NCI-H226 (cell line): ENCODE measurements at places on chromosomes 5 and 9.
A peak's percentile ranks its signal among the peaks of the same experiment; 100 is the strongest.

DNA sequence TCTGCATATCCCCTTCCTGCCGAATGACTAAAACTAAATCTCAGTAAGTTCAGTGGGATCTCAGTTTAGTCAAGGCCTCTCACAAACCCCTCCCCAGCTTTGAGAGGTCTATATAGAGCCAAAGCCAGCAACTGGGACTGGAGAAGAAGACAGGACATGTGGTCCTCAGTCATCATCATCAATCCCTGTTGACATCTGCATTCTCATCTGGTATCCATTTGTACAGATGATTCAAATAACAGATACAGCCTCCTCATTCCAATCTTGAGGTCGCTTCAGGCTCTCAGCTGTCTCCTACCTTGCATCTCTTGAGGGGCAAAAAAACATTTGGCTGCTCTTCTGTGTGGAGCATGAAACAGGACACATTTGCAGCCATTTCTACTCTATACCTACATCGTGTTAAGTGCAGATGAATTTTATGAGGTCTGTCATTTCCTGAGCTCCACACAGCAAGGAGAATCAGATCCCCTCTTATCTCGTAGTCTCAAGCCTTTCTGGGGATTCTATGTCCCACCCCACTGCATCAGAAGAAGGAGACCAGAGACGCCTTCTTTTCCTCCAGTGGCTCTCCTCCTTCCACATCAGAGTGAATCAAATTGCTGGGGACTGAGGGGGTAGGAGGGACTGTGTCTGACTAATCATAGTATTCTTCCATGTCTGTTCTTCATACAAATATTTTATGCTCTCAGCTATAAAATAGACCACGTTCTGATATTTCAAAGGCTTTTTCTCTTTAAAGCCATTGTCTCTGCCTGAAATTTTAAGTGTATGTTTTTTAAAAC is 4.7 kb upstream of the RECK start:
- no peak for DNase-seq

- DNase-seq, result no peak
Measured at GRCh38 chr5:168599826-168600225, 20.7 kb upstream of the PANK3 start.

GRCh38 chr5:81161012-81161601 is 72.0 kb upstream of the CKMT2 start:
- no peak for DNase-seq

GRCh38 chr9:95171001-95171400 is 146.5 kb downstream of the FANCC start:
- no peak for DNase-seq

GRCh38 chr5:171454549-171454948 is 35.1 kb downstream of the FGF18 start:
- no peak for DNase-seq

DNA sequence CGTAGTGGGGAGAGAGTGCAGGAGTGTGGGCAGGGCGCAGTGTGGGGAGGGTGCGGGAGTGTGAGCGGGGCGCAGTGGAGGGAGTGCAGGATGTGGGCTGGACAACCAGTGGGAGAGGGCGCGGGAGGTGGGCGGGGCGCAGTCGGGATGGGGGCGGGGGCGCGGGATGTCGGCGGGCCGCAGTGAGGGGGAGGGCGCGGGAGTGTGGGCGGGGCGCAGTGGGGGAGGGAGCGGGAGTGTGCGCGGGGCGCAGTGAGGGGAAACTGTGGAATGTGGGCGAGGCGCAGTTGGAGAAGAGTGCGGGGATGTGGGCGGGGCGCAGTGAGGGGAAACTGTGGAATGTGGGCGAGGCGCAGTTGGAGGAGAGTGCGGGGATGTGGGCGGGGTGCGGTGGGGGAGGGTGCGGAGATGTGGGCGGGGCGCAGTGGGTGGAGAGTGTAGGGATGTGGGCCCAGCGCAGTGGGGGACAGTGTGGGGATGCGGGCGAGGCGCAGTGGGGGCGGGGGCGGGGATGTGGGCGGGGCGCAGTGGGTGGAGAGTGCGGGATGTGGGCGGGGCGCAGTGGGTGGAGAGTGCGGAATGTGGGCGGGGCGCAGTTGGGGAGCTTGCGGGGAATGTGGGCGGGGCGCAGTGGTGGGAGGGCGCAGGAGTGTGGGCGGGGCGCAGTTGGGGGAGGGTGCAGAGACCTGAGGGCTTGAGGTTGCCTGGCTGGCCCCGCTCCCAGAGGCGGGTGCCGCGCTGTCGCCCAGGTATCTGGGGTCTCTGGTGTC is at the start of gene NXNL2:
Gene NXNL2, plus strand, starts transcription at position 723 of the 770 bp plus-strand sequence. CDS start 257 bp downstream, outside the sequence.
- peak; percentile 83 for DNase-seq

GRCh38 chr5:154461531-154461930 is 15.7 kb downstream of the SAP30L start:
- no peak for DNase-seq

GRCh38 chr9:37036776-37037502 is 2.9 kb upstream of the PAX5 start:
- DNase-seq, result no peak

DNA sequence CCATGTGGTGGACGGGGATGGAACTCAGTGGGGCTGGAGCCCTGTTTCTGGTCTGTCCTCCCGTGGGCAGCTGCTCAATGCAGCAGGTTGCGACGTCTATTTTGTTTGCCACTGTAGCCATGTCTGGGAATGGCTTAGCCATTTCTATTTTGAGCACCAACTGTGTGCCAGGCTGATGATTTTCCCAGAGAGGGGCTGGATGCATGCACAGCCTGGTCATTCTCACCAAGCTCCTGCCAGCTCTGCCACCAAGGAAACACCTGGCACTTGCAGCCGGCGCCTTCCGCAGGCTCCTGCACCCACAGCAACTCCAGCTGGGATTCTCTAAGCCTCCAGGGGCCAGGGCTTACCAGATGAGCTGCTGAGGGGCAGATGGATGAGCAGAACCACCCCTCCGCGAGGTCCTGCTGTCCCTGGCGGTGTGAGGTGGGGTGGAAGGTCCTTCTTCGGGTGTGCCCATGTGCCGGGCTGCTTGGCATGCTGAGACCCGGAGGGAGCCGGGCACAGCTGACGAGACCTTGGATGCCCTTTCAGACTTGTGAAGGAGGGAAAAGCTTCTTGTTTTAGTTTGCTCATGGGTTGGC is 151.2 kb downstream of the RXRA start:
- DNase-seq, result no peak

- no peak for DNase-seq
Measured at GRCh38 chr9:136021872-136022681, 60.9 kb upstream of the UBAC1 start.

- DNase-seq, result peak; percentile 95
Measured at GRCh38 chr5:93273176-93273575, 307.8 kb downstream of the NR2F1-AS1 start.

DNA sequence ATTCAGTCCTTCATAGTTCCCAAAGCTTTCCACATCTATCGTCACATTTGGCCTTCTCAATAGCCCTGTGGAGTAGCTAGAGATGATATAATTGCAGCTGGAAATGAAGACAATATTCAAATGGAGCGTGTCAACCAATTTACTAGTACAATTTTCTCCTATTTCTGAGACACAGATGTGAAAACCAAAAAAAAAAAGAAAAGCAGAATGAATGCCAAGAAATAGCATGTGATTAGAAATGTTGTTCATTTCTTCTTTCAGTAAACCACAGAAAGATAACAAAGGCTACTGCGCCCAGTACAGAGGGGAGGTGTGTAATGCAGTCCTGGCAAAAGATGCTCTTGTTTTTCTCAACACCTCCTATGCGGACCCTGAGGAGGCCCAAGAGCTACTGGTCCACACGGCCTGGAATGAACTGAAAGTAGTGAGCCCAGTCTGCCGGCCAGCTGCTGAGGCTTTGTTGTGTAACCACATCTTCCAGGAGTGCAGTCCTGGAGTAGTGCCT is 99.0 kb downstream of the MUSK start:
- peak; percentile 65 for DNase-seq

DNA sequence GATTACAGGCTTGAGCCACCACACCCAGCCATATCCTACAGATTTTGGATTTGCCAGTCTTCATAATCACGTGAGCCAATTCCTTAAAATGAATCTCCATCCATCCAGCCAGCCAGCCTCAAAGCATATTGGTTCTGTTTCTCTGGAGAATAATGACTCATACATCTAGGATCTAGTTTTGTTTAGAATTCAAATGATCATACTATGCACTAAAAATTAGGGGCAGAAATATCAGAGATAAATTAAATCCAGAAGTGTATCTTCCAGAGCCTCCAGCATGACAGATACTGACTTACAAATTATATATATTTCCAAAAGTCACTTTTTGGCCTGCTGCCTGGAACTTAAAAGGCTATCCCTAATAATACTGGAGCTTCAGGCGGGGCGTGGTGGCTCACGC is 119.1 kb upstream of the NR5A1 start:
- no peak for DNase-seq

- DNase-seq, result peak; percentile 60
Measured at GRCh38 chr5:172820046-172820767, 13.8 kb upstream of the ERGIC1 start.

DNA sequence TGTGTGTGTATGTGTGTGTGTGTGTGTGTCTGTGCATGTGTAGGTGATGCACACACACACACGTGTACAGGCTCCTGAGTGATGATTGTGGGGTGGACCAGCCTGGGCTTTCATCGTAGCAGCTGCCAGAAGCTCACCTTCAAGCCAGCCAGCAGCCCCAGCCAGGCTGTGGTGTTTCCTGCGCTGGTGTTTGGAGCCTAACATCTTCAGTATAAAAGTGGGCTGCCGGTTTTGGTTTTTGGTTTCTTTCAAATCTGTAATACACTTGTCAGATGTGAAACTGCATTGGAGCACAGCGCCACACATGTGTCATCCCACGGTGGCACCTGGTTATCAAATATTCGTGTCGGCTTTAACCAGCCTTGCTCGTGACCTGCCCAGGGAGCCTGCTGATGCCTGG is 114.2 kb downstream of the OLFM1 start:
- no peak for DNase-seq

GRCh38 chr9:70479880-70480291 is 65.4 kb upstream of the KLF9 start:
- peak; percentile 28 for DNase-seq

DNA sequence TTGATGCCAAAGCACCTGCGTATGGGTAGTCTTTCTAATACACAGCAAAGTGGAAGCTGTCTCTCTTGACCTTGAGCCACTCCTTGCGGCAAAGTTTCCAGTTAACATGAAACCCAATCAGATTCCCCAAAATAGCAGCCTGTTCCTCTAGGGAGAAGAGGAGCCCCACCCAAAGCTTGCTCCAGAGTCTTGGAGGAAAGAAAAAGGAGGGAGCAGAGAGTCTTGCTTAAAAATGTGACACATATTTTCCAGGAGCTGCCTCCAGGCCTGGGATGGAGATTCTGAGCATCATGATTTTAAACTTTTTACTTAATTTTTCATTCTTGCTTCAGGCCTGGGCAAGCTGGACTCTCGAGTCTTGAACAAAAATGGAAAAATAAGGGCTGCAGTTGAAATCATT is 223.5 kb upstream of the TNC start:
- no peak for DNase-seq

DNA sequence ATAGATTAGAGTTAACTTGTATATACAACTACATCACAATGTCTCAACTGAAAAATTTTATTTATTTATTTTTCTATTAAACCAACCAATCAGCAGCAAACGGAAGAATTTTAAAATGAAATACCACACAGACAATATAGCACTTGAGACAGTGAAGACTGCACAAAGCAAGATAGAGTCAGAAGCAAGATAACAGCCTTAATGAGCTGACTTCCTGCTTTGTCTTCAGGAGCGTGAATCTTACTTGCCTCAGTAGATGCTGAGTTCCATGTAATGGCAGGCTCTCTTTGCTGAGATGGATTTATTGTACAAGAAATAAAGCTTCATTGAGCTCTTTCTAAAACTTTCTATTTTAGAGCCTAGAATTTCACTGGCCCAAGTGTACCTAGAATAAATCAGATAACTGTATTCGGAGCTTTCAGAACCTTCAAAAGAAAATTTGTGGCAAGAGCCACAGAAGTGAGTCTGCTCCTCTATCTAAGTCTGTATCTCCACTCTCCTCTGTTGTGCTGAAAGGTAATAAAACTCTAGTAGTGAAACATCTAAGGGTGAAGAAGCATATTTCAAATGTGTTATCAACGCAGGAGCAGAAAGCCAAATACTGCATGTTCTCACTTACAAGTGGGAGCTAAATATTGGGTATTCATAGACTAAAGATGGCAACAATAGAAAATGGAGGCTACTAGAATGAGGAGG is 83.3 kb upstream of the ANKRD55 start:
- no peak for DNase-seq

DNA sequence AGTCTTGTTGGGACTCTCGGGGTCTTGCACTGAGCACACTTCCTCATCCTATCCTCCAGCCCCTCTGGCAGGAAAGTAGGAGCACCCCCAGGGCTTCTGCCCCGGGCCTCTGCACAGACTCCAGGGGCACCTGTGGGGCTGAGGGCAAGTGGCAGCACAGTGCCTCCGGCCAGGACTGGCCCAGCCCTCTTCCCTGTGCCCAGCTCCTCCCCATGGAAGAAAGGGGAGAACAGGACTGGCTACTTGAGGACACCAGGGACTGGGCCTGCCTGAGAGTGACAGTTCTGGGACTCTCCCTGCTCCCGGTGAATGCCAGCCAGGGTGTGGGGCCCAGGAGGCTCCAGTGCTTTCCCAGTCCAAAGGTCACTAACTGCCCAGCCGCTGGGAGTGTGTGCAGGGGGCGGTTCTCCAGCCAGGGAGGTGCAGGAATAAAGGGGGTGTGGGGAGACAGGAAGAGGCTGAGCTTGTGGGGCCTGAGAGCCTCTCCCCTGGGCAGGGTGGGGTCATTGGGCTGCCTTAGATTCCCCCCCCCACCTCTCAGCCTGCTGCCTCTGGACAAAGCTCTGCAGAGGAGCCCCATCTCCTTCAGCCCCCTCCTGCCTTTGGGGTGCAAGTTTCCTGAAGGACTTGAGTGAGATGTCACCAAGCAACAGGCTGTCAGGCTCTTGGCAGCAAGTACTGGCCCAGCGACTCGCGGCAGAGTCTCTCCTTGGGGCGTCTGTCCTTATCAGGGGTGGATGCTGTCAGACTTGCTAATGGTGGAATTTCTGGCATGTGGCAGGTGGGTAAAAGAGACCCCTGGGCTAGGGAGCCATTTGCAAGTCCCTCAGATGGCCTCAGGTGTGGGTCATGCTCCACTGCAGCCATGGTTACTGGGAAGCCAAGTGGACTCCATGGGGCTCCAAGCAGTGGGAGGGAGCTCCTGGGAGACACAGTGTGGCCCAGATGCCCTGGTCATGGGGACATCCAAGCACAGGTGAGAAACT is 19.1 kb upstream of the JADE2 start:
- peak; percentile 50 for DNase-seq

DNA sequence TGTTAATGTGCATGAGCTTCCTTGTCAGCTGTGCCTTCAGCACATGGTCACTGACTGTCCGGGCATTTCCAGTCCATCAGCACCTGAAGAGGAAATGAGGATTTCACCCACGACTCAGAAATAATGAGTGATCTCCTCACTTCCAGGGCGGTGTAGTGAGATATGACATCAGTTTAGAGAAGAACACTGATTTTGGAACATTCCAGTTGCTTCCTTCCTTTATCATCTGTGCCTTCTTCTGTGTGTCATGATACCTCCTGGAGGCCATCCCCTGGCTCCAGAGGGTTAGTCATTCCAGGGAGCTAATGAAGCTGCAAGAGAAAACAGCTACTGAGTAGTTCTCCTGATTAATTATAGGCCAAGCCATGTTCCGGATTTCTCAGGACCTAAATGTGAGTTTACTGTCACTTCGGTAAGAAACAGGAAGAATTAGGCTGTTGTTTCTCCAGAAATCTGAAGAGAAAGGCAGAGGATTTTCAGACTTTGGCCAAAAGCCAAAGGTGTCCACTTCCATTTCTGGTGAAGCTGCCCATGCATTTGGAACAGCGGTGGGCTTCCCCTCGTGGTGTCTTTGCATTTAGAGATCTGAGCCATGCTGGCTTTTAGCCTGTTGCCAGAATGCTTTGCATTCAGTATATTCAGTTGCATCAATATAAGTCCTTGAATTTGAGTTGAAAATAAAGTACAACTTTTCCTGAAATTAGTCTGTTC is 161.3 kb upstream of the OTULINL start:
- DNase-seq, result no peak
